Natural killer cell (primary cell): ENCODE measurements at places on chromosomes 5 and 9.

DNA sequence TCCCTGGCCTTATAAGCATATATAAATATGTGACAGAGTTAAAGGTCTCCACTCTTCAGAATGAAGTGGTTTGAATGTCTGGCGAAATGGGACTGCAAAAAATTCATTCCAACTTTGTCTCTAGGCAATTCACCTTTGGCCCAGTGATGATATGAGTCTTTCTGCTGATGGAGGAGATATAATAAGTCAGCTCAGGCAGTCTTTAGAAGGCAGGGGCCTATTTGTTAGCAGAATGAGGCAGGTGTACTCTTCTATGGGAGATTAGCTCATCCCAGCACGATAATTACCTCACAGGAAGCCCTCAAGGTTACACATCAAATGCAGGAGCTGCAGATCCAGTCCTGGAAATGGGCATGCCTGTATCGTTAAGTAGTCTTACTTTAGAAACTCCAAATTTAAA lies 300.5 kb downstream of the NR2F1-AS1 start:
- DNase-seq, result no peak

GRCh38 chr9:99660191-99660636 lies 161.5 kb upstream of the NR4A3 start:
- no peak for DNase-seq

- no peak for DNase-seq
Measured at GRCh38 chr9:74935008-74935407, 17.7 kb downstream of the C9orf40 start.

DNA sequence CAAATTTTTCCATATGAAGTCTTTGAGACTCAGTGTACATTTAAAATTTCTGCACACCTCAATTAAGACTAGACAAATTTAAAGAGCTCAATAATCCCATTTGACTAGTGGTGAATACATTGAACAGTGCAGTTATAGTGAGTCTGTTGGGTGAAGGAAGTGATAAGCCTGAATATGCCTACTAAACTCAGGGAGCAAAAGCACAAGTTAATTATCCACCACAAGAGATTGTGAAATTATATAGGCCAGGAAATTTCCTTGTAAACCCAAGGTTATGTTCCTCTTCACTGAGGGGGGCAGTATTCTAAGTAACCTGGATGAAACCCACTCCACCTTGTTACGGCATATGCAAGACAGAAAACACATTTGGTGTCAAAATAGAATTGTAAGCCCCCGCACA lies 612.9 kb upstream of the DAB2 start:
- no peak for DNase-seq

DNA sequence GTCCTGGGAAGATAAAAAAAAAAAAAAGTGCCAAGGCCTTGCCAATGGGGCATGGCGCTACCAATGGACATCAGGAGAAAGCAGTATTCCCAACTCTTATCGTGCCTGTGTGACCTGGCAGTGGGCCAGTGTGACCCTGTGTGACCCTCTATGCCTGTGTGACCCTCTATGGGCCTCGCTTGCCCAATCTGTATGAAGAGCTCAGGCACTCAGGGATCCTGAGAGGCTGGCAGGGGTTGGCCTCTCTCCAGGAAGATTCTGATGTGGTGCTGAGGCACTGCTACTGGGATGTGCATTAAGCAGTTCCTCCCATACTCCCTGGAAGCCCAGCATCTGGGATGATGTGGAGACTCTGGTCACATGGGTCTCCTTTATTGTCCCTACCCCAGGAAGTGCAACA lies 179.2 kb downstream of the MACROH2A1 start:
- DNase-seq, result no peak

DNA sequence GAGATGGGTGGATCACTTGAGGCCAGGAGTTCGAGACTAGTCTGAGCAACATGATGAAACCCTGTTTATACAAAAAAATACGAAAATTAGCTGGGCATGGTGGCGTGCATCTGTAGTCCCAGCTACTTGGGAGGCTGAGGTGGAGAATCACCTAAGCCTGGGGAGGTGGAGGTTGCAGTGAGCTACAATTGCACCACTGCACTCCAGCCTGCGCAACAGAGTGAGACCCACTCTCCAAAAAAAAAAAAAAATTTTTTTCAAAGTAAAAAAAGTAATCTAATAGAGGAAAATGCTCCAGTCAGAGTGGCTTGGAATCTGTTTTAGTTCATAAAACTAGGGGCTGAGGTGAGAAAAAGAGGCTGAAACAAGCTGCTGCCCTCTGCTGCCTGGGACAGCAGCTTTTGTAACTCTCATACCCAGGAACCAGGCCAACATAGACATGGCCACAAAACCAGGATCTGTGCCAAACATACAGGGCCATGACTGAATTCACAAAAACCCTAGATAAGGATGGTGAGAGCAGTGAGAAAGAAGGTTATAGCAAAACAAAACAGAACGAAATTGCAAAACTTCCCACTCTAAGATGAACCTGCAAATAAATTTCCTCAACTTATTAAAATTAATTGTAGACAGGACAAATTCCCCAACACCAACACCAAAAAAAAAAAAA lies 13.1 kb upstream of the DCAF12 start:
- DNase-seq, result no peak

DNA sequence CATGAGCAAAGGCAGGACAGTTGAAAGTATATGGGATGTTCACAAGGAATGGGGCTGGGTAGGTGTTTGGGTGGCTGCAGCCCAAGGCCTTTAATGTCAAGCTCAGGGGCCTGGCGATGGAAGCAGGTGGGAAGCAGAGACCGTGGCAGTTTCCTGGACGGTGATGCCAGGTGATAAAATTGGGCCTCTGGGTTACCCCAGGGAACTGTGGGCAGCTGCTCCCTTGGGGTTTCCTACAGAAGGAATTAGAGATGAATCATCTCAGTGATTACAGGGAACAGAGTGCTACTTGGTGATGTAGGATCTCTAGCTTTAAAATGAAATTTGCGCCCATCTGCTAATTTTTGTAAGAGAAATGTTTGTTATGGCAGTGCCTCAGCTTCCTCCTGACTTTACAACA lies 39.2 kb downstream of the TSTD2 start:
- no peak for DNase-seq

GRCh38 chr9:70043689-70044489 lies at the start of gene MAMDC2:
MAMDC2 (plus strand) TSS chr9:70043848; CDS start chr9:70044198, 350 bp downstream.
- no peak for DNase-seq

GRCh38 chr5:53792338-53792737 lies 231.9 kb downstream of the NDUFS4 start:
- no peak for DNase-seq

DNA sequence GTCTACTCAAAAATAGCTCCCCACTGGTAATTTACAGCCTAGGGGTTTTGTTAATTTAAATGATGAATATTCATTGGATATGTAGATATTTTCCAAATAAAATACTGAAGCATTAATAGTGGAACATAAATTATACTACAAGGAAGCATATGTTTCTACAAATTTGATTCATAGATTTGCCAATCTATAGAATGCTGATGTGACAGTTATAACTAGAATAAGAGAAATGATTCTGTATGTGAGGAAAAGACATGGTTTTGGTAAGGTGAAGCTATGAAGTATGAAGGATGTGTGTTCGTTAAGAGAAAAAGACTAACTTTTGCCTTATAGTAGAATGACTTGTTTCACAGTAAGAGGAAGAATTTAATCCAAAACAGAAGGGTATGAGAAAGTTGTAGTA lies 61.3 kb downstream of the IARS1 start:
- no peak for DNase-seq

DNA sequence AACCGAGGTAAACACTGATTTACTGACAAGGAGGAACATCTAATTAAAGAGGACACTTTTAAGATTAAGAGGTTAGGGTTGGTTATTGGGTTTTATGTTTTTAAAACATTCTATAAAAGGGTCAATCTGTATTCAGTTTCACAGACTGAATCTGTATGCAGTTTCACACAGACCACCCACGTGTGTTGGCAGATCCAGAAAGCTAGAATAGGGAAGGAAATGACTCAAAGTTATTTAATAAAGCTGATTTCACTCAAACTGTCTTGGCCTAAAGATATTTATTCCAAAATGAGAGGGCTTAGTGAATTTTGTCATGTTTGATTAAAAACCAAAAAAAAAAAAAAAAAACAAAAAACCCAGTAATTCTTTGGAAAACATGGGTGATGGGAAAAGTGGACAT lies 140.2 kb downstream of the SLC24A2 start:
- DNase-seq, result no peak

- DNase-seq, result no peak
Measured at GRCh38 chr5:132408965-132409364, 39.5 kb downstream of the SLC22A5 start.

DNA sequence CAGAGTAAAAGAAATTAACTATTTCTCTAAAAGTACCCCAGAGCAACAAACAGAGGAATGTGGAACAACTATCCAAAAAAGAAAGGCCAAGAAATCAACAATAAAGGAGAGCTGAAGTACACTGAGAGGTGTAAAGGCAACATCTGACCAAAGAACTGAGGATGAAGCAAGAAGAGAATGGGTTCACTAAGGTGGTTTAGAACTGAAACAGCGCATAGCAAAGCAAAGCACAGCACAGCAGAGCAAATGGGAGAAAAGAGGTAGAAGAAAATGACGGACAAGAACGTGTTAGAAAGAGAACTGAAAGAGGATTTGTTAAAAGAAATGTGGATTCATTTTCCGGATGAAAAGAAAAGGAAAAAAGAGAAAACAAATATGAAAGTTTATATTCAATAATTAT lies 25.8 kb downstream of the RFX3 start:
- DNase-seq, result no peak

GRCh38 chr5:174187001-174187400 lies 141.5 kb downstream of the NSG2 start:
- DNase-seq, result no peak

- DNase-seq, result no peak
Measured at GRCh38 chr9:128214571-128215490, 11.7 kb downstream of the DNM1 start.

DNA sequence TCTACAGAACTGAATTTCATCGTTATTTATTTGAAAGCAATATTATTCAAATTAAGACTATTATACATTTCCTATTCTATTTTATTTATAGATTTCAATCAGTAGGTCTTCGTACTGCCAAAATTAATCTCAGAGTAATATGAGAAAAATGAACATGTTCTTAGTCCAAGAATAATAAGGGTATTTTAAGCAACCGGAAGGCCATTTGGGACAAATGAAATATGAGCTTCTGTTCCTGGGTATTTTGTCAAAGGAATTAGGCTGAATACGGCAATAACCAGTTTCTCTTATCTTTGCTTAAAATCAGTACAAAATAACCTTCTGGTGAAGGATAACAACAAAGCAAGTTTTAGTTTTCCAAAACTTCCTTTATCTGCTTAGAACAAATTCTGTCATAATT lies 410.3 kb upstream of the PRR16 start:
- no peak for DNase-seq

DNA sequence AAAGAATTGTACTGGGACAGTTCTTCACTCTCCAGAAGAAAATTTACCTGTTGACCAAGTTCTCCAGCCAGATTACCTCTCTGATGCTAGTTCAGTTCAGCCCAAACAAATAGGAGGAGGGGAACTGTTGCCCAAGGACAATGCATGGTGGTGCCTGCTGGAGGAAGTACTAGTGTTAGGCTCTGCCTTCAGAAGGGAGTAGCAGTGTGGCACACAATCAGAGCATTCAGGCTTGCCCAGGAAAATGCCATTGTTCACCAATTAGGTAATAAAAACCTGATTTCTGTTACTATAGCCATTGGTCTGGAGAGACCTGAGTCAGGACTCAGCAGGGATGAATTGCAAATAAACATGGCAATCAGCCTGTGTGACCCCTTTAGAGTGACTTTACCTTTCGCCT lies 720.8 kb upstream of the ZNF608 start:
- no peak for DNase-seq

DNA sequence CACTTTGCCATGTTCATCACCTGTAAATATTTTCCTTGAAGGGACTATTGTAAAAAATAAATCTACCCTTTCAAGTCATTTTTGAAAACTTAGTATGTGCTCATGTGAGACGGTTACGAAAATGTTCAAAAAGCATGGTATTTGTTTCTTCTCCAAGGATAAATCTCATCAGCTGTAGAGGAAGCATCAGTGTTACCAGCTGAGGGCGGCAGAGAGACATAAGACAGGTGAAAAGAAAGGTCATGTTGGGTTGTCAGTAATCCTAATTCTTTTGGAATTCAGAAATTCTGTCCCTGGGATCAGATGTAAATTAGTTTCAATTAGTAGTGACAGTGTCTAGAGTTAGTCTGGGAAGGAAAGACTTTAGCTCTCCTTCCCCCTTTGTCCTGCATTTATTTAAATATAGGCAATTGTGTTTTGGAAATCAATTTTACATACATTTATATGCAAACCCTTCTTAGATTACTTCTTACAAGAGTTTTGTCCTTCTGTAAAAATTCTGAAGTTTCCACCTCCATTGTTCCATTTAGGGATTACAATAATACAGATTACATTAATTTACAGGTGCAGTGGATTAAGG lies 791.9 kb upstream of the CDH6 start:
- DNase-seq, result no peak

GRCh38 chr5:83265318-83265717 lies 188.0 kb downstream of the XRCC4 start:
- DNase-seq, result no peak

DNA sequence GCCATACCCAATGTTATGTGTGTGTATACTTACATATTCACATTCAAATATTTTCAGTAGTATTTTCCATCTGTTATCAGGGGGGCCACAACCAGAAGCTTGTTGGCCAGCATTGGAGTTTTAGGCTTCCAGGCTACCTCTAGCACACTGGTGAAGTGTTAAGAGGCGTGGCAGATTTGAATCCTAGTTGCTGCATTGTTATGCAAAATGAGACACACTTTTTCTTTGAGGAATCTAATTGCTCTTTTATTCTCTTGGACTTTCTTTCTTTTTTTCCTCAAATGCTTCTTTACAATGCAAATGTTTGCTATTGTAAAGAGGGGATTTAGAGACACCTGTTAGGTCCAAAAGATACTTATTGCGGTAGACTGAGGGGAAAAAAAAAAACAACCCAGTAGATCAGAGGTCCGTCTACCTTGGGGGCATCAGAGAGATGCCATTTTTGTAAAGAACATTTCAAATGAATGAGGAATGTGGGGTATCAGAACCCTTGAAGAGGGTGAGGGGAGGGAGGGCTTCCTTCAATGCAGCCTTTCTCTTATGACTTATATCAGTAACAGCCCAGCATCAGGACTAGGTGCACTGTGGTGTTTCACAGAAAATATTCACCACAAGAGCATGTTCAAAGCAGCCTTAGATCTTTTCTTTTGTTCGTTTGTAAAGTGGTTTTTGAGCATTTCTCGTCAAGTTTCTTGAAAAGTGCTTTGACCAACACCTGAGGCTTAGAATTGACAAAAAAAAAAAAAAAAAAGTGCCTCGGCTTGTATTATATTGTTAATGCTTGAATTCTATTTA lies 3.8 kb downstream of the SMARCA2 start:
- peak; percentile 73 for DNase-seq
